ENCODE measurements at places on chromosomes 11 and 22.

GRCh38 chr22:35482974-35483373, 57.7 kb upstream of the RASD2 start:
- DNase-seq = no peak

GRCh38 chr11:65338676-65339075, 5.0 kb downstream of the DPF2 start:
- no peak for DNase-seq

DNA sequence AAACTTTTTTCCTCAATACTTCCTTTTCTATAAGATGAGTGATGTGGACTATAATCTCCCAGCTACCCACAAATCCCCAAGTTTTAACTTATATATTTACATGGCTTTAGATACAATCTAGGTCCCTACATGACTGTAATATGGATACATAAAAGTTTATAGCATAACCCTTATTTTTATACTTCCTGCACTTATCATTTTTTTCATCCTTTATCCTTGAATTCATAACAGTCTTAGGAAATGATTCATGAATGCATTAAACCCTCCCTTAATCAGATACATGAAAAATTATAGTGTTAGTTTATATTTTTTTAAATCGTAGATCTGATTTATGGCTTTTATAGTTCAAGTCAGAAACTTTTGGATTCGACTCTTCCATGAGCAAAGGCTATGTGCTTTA, 195.8 kb downstream of the MAML2 start:
- DNase-seq = no peak

DNA sequence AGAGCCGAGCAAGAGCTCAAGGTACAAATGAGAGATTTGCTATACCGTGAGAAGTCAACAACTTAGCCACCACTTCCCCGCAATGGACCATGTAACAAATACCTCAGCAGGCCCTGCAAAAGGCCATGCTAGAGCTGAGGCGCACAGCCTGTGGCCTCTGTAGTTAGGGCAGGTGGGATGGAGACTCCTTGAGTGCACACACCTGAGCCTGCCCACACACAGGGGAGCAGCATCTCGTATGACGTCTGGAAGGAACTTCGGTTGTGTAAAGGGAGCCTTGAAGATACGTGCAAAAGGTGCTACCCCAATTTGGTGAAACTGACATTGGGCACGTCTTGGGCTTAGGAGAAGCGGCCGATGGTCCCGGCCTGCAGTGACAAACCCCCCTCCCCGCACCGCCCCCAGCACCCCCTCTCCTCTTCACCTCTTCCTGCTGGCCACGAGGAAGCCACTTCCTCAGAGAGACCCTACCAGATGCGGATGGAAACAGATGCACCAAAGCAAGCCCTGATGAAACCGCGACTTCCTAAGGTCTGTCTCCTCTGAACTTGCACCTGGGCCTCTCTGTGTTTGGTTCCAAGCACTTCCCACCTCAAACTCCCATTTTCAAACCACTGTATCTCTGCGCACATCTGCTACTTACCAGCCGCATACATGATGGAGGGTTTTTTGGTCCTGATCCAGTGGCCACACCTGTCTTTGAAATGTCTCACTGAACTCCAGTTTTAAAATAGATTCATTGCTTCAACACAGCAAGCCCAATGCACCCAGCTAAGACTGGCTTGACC, 10.6 kb downstream of the CDPF1 start:
- no peak for DNase-seq

DNA sequence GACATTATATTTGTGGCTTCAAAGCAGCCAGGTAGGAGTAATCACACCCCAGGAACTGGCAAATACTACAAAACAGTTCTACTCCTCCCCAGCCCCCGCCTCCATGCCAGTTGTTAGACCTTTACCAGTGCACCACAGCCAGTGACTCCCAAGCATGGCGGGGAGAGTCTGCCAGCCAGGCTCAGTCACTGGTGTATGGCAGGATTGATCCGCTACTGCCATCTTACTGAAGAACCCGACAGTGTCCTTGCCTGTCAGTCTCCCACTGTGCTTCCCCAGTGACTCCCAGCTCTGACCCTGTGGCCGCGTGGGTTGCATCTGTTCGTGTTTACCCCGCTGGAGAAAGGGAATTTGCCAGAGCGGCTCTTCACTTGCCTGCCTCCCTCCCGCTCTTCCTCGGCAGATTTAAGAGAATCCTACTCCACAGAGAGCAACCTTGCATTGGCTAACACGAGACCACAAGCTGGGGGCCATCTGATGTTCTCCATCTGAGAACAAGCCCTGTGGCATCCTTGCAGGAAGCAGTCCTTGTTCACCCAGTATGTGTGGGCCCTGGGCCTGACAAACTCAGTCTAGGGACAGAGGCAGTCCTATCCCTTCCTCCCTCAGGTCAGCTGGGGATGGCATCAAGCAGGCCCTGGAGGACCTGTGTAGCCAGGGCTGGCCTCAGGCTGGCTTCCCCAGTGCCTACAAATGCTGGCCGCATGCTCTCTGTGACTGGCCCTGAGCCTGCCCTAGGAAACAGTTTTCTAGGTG, 33.1 kb downstream of the GNAZ start:
- DNase-seq = no peak

GRCh38 chr11:69170704-69171103, 15.0 kb downstream of the SMIM38 start:
- no peak for DNase-seq

DNA sequence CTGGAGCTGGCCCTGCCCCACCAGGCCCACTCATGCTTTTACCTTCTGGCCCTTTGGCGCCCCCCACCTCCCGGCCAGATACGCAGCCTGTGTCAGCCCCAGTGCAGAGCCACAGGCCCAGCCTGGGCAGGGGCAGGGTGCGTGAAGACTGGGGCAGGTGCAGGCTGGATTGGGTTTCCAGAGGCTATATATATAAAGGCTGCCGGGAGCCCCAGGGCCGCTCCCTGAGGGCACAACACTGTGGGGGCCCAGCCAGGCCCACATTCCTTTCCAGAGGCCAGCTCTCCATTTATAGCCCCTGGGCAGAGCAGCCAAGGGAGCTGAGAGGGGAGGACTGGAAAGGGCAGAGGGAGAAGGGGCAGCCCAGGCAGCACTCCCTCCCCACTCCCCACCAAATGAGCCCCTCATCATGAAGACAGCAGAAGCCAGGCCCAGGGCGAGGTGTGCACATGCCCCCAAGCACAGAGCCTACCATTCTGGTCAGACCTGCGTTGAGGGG, 5.0 kb upstream of the MYOD1 start:
- DNase-seq = no peak
